ENCODE measurements at places on chromosomes 5 and 9.

- DNase-seq: no peak
Measured at GRCh38 chr5:170420806-170421412, 31.7 kb upstream of the KCNMB1 start.

DNA sequence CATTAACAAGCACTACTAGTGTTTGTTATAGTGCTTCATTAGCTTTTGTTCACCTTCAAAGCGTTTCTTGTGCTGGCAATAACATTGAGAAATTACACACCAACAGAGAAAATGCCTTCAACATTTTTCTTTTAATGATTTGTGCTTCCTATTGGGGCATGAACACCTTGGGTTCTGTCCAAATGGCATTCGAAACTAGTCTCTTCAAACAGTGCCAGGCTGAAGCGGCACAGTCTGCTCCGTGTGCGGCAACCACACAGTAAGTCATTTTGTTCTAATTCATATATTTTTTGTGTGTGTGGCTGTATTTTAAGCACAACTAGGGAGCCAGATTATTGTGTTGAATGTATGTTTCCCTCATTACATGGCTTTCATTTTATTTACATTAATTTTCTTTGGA lies 414.7 kb upstream of the SGCD start:
- no peak for DNase-seq

- no peak for DNase-seq
Measured at GRCh38 chr5:2896371-2897275, 145.1 kb upstream of the IRX2 start.

GRCh38 chr5:60803712-60804111 lies 40.4 kb downstream of the ELOVL7 start:
- DNase-seq: no peak

DNA sequence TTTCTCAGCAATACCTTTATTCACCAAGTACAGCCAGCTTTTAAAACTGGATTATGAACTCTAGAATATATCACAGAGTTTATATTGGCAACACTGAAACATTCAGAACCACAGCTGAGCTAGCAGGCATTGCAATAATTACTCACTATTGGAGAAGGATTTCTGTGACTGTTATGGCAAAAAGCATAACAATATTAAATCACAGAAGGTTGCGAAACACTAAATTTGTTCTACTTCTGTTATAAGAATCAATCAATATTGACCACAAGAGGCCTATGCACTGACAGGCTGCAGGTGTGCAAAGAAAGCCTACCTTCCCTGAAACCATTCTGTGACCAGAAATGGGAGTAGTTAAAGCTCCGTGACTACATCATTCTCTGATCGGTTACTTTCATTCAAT lies 59.2 kb downstream of the AP3B1 start:
- no peak for DNase-seq

DNA sequence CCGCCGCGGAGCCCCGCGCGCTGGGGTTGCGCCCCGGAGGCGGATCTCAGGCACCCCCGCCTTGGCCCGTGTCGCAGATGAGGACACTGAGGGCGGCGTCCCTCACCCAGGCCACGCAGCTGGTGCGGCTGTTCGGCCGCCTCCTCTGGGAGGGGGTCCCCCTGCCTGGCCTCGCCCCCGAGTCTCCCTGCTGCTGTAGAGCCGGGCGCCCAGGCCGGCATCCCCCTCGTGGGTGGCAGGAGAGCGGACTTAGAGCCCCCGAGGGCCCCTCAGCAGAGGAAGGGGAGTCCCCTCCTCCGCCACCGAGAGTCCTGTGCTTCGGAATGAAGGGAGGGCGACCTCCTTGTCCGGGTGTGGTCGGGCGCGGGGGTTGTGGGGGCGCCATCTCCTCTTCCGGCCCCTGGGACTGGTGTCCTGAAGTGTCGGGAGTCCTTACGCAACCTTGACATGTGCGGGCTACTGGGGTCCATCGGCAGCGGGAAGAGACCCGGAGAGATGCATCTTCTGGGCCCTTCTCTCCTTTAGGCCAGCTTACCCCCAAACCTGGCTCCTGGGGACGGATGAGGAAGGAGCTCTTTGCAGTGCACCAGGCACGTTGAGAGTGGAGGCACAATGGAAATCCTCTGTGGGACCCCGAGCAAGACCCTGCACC lies 11.7 kb upstream of the EXOSC2 start:
- no peak for DNase-seq

DNA sequence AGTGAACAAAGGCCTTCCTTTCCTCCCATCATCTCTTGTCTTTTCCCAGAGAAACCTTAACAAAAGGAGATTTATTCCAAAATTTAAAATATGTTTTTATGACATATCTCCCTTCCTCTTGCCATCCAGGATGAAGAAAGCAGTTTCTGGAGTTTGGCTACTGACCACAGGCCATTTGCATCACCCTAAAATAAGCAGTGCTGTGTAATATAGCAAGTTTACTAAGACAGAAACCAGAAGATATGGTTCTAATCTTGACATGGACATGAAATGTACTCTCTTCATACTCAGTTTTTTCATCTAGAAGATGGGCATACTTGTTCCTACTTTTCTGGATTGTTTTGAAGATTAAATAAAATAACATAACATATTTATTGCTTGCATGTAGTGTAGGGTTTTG lies 50.2 kb upstream of the ZFAND5 start:
- DNase-seq: no peak

GRCh38 chr5:78577071-78577807 lies 71.3 kb downstream of the LHFPL2 start:
- DNase-seq: no peak

GRCh38 chr9:122116448-122117173 lies 23.5 kb upstream of the TTLL11 start:
- DNase-seq: no peak

GRCh38 chr5:17808566-17808965 lies 174.3 kb downstream of the TAF11L14 start:
- DNase-seq: no peak

GRCh38 chr9:34114436-34114835 lies 12.1 kb downstream of the DCAF12 start:
- DNase-seq: no peak
